Mesothelial cell of epicardium (in vitro differentiated cells): ENCODE measurements at places on chromosomes 2 and 18. TPM values are rescaled to one million over a fixed set of nuclear protein-coding genes. Genes with fewer than 3 reads are reported as not detected.

DNA sequence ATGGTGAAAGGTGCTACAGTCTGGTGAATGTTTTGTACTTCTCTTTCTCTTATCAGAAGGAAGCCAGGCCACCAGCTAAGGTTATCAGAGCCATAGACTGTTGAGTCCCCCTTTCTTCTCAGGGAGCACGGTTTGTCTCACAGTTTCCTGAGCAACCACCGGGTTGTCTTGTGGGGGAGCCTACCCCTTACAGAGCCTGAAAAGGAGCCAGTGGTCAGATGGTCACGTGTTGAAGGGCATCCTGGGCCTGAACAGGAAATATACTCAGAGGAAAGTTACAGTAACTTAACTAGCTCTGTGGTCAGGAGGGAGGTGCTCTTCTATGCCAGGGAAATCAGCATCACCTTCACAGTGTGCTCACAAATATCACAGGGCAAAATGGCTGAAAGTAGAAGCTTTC, 11.6 kb downstream of the CD28 start:
- H3K4me1 ChIP-seq: peaks cover 18% of the 10 kb centered on the region
- no peak overlapping the region for H3K4me3 ChIP-seq
- DNase-seq: no peak

- H3K27ac ChIP-seq: no peak overlapping the region
- no peak for DNase-seq
- no peak overlapping the region for H3K4me3 ChIP-seq
- peaks cover 17% of the 10 kb centered on the region for H3K4me1 ChIP-seq
- peaks cover 10% of the 10 kb centered on the region for H3K27me3 ChIP-seq
These were observed 50.2 kb downstream of the SMIM21 start for GRCh38 chr18:75377258-75377657.

GRCh38 chr18:72895548-72895947, 27.8 kb upstream of the NETO1 start:
- no peak overlapping the region for H3K4me3 ChIP-seq
- H3K27ac ChIP-seq: no peak overlapping the region
- H3K36me3 ChIP-seq: no peaks in the 10 kb centered on the region

GRCh38 chr18:8455661-8456614, 153.3 kb upstream of the RAB12 start:
- no peak overlapping the region for H3K27ac ChIP-seq
- no peaks in the 10 kb centered on the region for H3K36me3 ChIP-seq
- DNase-seq: no peak
- no peak overlapping the region for H3K4me3 ChIP-seq

- DNase-seq: no peak
- no peak overlapping the region for H3K27ac ChIP-seq
- H3K36me3 ChIP-seq: no peaks in the 10 kb centered on the region
- peaks cover 20% of the 10 kb centered on the region for H3K27me3 ChIP-seq
These were observed 18.7 kb downstream of the SMIM21 start for GRCh38 chr18:75408554-75409506.

- H3K27me3 ChIP-seq: no peaks in the 10 kb centered on the region
- no peaks in the 10 kb centered on the region for H3K36me3 ChIP-seq
- no peak overlapping the region for H3K4me3 ChIP-seq
These were observed 3.4 kb downstream of the INSIG2 start for GRCh38 chr2:118091631-118092030.

GRCh38 chr2:218859988-218860831, 605 bp downstream of the WNT6 start:
- peak overlapping the region; percentile 89 for H3K4me3 ChIP-seq
- H3K27me3 ChIP-seq: peaks cover 35% of the 10 kb centered on the region
- peaks cover 6% of the 10 kb centered on the region for H3K36me3 ChIP-seq
- H3K4me1 ChIP-seq: peaks cover 80% of the 10 kb centered on the region
- no peak for DNase-seq

DNA sequence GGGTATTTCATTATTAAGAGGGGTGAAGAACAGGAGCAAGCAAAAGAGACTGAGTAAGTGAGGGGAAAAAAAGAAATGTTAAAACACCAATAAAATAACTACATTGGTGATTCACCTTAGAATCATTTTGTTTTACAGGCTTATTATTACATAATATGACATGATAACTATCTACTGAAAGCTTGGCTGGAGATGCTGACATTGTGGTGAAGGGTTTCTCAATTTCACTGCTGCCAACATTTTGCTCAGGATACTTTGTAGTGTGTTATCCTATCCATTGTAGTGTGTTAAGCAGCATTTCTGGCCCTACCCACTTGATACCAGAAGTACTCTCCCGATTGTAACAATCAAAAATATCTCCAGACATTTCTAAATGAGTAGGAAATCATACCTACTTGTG, 1564.6 kb upstream of the NXPH2 start:
- H3K27me3 ChIP-seq: peaks cover 3% of the 10 kb centered on the region
- no peak overlapping the region for H3K4me3 ChIP-seq
- DNase-seq: no peak
- H3K36me3 ChIP-seq: no peaks in the 10 kb centered on the region
- no peak overlapping the region for H3K27ac ChIP-seq

CRYBA2 gene
- not detected in 3 replicates for total RNA-seq

DNA sequence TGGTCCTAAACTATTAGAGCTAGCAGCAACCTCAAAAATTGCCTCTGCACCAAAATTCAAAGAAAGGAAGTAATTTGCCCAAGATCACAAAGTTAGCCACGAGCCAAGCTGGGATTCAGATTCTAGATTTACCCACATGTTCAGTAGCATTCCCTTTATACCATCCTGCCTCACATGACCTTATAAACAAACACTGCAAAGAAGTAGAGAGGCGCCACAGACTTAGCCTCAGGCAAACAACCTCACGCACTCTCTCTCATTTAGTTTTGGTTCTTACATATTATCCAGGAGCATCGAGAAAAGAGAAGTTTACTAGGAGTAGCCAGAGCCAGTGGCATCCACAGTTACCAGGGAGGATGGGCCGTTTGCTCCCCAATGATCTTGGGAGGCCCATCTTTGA, 226.6 kb downstream of the OSR1 start:
- no peak overlapping the region for H3K27ac ChIP-seq
- H3K4me3 ChIP-seq: no peak overlapping the region

DNA sequence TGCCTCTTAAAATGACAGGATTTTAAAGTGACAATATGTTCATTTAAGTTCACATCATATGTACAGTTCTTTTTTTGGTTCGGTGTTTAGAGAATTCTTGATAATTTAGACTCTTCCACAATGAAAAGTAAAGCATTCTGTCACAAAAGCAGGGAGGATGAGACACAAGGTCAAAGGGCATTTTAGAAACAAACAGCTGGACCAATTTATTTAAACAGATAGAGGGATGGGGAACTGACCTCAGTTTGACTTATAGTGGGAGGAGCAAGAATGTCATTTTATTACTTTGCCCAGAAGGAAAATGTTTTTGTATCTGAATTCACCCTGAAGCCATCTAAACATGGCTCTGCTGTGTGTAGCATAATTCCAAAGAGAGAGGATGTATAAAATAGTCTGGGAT, 128.5 kb downstream of the MEIS1 start:
- no peak overlapping the region for H3K4me3 ChIP-seq
- no peak for DNase-seq
- peaks cover 68% of the 10 kb centered on the region for H3K4me1 ChIP-seq
- H3K27me3 ChIP-seq: no peaks in the 10 kb centered on the region
- H3K27ac ChIP-seq: peak overlapping the region; percentile 85

TRIM54 gene
- 0.18 to 0.47 TPM (median 0.18 TPM) in 3 replicates for total RNA-seq

GRCh38 chr2:128237081-128237534, 81.6 kb downstream of the HS6ST1 start:
- no peak overlapping the region for H3K27ac ChIP-seq
- H3K36me3 ChIP-seq: no peaks in the 10 kb centered on the region
- peaks cover 4% of the 10 kb centered on the region for H3K27me3 ChIP-seq
- DNase-seq: no peak
- peaks cover 5% of the 10 kb centered on the region for H3K4me1 ChIP-seq
- H3K4me3 ChIP-seq: no peak overlapping the region

DNA sequence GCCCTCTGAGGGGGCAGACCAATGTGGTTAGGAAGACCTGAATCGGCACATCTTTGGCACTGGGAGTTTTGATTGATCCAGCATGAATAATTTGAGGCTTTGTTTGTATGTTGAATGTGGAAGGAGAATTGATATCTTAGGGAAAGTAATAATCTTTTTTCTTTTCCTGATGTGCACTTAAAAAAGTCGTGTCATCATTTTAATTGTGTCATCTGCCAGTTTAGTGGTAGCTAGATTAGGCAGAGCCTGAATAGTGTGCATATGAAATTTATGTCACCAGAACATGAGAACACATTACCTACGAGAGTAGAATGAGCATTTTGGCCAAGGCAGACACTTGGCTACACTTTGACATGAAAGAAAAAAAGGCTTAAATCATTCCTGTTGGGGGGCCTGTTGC, 79.5 kb downstream of the KIF5C start:
- DNase-seq: no peak
- peaks cover 2% of the 10 kb centered on the region for H3K27me3 ChIP-seq
- H3K4me1 ChIP-seq: no peaks in the 10 kb centered on the region
- no peak overlapping the region for H3K4me3 ChIP-seq
- H3K27ac ChIP-seq: no peak overlapping the region

DNA sequence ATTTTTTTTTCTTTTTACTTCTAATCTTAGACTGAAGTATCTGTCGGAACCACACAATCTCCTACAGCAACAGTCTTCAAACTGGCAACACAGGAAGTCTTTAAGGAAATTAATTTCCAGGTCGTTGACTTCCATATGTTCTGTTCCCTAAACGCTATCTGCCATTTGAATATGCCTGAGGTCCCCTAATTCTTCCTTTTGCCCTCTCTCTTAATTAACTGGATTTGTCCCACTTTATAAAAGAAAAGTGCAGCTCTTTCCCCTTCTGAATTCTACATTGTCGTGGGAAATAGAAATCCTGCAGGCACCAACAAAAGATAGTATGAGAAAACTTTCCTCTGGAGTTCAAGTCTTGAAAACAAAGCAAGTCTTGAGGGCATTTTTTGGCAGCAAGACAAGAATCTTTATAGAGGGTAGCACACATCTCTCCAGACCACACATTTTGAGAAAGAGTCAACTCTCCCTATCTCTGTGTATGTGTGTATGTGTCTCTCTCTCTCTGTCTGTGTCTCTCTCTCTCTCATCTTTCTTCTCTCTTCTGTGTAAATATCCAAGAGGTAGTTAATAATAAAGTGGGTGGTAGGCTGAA, 879.8 kb downstream of the SOCS6 start:
- H3K27ac ChIP-seq: no peak overlapping the region
- no peak for DNase-seq
